ENCODE measurements at places on chromosomes 2 and 18. TPM values are rescaled to one million over a fixed set of nuclear protein-coding genes. Genes with fewer than 3 reads are reported as not detected.

GRCh38 chr2:33342705-33343104, 133.7 kb upstream of the RASGRP3 start:
- peaks cover 18% of the 10 kb centered on the region for H3K4me1 ChIP-seq
- no peak overlapping the region for H3K27ac ChIP-seq
- H3K4me3 ChIP-seq, result no peak overlapping the region
- H3K36me3 ChIP-seq, result peaks cover 10% of the 10 kb centered on the region
- H3K27me3 ChIP-seq, result no peaks in the 10 kb centered on the region

DNA sequence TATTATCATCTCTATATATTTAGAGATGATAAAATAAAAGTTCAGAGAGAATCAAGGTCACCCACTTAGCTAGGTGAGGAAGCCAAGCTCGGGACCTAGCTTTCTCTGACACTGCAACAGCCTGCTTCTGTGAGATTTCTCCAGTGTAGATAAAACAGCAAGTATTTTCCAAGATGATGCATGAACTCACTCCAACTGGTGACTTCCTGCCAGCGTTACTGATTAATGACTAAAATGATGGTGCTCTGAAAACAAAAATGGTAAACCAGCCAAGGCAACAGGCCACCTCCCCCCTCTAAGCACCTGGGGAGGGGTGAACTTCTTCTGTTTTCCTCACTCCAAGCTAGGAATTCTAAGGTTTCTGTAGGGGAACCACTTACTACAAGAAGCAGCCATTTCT, 510.2 kb upstream of the ID2 start:
- peaks cover 17% of the 10 kb centered on the region for H3K4me1 ChIP-seq
- H3K27ac ChIP-seq, result no peak overlapping the region
- DNase-seq, result no peak
- no peaks in the 10 kb centered on the region for H3K36me3 ChIP-seq
- H3K4me3 ChIP-seq, result no peak overlapping the region
- H3K27me3 ChIP-seq, result no peaks in the 10 kb centered on the region

DNA sequence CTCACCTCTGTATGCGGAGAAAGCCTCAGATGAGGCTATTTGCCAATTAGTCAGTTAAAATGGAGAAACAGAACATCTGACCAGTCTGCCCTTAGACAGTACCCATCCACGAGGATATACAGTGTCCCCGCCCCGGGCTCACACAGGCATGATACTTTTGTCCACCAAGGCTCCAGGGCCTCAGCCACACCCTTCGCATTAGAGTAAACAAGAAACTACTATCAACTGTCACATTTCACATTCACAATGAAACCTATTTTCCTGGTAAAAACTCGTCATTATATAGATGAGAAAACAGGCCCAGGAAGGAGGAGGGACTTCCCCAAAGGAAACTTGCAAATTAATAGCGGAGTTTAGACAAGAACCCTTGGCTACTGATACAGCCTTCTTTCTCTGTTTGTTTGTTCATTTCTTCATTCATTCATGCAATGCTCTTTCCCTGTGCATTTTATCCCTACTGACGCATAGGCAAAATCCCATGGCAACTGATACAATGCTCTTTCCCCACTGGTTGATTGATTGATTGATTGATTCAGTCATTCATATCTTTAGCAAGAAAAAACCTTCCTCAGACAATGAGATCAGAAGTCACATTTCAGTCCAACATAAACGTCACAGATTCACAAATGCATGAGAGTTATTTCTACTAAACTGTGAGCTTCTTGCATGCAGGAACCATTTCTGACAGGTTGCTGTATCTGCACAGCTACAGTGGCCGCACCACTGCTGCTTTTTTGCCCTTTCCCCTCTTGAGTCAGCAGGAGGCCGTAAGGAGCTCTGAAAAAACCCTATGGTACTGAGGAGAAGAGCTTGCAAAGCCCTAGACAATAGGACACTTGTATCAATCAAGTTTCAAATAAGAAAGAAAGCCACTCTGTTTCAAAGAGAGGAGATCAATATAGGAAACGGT, 777.1 kb downstream of the RNF144A start:
- no peak overlapping the region for H3K4me3 ChIP-seq
- H3K27ac ChIP-seq, result no peak overlapping the region
- H3K36me3 ChIP-seq, result no peaks in the 10 kb centered on the region
- no peaks in the 10 kb centered on the region for H3K4me1 ChIP-seq
- no peaks in the 10 kb centered on the region for H3K27me3 ChIP-seq

DNA sequence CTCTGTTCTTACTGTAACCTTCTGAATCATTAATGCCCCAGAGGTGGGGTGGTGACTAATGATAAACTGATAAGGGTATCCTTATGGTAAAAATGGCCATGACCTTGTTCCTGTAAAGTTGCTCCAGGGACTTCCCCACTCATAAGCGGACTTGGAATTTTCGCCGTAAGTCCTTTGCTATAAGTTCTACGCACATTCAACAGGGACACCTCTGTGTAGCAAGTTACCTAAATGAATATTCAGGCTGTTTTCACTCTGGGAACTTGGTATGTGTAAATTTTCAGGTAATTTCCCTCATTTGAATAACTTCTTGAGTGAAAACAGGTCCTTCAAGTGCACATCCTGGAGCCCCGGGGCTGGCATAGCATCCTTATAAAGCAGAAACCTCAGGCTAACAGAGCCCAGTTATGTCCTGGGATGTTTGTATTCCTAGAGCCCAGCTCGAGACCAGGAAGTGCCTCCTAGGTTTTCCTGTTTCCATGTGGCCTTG, 9.4 kb upstream of the AGFG1 start:
- H3K4me3 ChIP-seq, result no peak overlapping the region
- H3K27me3 ChIP-seq, result no peaks in the 10 kb centered on the region
- H3K36me3 ChIP-seq, result no peaks in the 10 kb centered on the region
- H3K4me1 ChIP-seq, result peaks cover 9% of the 10 kb centered on the region
- no peak for DNase-seq

The IMPA2 gene
- total RNA-seq, result 51.5 TPM

Measured in left ventricle myocardium inferior (tissue), 1 donor.